ENCODE measurements at places on chromosomes 2 and 18. TPM values are rescaled to one million over a fixed set of nuclear protein-coding genes. Genes with fewer than 3 reads are reported as not detected.

DNA sequence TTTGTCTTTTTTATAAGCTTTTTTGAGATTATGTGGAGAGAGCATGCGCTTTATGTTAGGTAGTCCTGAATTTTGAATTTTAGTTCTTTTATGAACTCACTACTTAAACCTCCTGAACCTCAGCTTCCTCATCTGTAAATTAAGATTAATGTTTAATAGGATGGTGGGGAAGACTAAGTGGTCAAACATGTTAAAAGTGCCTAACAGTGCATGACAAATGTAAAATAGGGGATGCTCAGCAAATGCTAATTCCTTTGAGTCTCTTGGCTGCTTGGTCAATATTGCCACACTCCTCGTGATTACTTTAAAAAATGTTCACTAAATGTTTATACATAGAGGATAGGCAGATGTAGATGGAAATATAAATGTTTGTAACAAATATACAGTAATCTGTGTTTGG is 6.8 kb downstream of the BIRC6 start:
- DNase-seq: no peak

GRCh38 chr2:236955521-236956030 is 130.1 kb upstream of the COPS8 start:
- no peak for DNase-seq

GRCh38 chr2:238244151-238244550 is 4.3 kb upstream of the HES6 start:
- DNase-seq: no peak

DNA sequence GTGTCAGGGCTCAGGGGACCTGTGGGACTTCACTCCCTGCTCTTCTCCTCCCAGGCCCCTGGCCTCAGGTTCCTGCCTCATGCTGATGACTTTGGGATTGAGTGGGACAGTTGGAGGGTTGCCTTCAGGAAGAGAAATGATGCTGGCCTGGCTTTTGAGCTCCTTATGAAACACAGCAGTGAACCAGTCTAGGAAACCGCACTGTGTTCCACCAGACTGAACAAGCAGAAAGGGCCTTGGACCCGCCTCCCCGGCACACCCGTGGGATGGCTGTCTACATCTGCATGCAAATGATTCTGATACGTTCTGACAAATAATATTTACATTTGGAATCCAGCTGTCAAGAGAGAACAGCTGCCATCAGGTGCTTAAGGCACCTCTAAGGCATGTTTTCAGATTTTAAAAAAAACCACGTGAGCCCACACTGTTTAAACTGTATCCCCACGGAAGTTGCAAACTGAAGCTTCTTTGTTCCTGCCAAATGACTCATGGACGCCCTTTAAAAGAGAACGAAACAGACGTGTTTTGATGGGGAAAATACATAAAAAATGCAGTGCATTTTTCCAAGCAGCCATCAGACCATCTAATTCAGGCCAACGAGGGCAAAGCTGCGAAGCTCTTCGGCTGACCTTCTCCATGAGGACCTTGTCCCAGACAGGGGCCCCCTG is 27.6 kb upstream of the ASAP2 start:
- DNase-seq: no peak

DNA sequence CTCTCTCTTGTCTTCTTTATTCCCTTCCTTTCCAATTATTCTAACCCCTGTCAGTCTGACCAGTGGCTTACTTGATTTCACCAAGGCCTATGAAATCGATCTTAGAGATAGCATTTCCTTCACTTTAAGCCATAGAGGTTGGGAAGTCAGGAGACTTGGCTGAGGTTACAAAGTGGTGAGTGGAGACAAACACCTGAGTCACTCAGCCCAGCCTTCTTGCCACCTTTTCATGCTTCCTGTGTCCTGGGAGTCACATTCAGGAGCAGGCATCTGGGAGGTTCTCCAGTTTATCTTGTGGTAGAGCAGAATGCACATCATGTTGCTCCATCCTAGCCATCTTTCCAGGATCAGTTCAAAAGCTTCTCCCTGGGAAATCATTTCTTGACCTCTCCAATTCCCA is 59.1 kb downstream of the VSNL1 start:
- DNase-seq: no peak

- DNase-seq: no peak
These were observed 106.1 kb downstream of the MYO1B start for GRCh38 chr2:191351298-191351697.

DNA sequence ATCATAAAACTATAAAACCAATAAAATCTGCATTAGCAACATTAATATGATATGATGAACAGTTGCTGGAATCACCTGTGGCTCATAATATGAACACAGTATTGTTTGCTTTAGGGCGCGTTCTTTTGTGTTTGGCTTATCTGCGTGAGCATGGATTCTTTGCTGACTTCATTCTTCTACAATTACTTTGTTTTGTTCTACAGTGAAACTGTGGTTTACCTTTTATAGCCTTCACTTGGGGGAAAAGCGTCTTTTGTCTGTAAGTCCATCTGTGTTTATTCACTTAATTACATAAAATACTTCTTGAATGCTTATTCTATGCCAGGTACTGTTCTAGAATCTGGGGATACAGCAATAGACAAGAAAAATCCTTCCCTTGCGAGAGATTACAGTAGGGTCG is 74.0 kb upstream of the SEC11C start:
- DNase-seq: no peak

GRCh38 chr2:155372969-155373368 is 674.5 kb downstream of the KCNJ3 start:
- no peak for DNase-seq

GRCh38 chr2:14387332-14387731 is 245.2 kb upstream of the LRATD1 start:
- no peak for DNase-seq

DNA sequence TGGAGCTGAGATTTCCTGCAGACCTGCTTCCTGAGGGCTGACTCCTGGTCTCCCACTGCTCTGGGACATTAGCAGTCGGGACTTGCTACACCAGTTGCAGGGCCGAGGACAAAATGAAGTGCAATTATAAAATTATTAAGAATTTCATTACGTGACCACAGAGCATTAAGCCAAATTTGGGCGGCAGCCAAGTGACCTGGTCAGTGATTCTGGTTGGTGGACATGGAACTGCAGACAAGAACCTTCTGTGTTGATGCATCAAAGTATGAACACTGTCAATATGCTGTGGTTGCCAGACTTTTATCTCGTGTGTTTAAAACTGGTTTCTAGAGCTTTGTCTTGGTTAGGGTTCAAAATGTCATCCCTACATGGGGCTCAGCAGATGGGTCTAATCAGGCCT is 24.8 kb downstream of the SH3RF3 start:
- DNase-seq: no peak

GRCh38 chr2:6212491-6212890 is 520.3 kb downstream of the SOX11 start:
- no peak for DNase-seq

RAD51AP2 gene
- not detected for total RNA-seq

LYG1 gene
- 0.29 TPM for total RNA-seq
